Kidney glomerular epithelial cell (primary cell): ENCODE measurements at places on chromosomes 3 and 15.

DNA sequence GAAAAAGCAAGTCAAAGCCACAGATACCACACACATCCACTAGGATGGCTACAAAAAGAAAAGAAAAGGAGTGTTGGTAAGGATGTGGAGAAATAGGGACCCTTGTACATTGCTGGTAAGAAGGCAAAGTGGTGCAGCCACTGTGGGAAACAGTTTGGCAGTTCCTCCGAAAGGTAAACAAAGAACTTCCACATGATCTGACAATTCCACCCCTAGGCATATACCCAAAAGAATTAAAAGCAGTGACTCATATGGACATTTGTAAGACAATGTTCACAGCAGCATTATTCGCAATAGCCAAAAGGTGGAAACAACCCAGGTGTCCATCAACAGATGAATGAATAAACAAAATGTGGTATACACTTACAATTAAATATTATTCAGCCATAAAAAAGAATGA lies 22.2 kb upstream of the GMPPB start:
- no peak for DNase-seq

GRCh38 chr3:8869613-8870012 lies 93.7 kb downstream of the RAD18 start:
- peak; percentile 100 for DNase-seq

DNA sequence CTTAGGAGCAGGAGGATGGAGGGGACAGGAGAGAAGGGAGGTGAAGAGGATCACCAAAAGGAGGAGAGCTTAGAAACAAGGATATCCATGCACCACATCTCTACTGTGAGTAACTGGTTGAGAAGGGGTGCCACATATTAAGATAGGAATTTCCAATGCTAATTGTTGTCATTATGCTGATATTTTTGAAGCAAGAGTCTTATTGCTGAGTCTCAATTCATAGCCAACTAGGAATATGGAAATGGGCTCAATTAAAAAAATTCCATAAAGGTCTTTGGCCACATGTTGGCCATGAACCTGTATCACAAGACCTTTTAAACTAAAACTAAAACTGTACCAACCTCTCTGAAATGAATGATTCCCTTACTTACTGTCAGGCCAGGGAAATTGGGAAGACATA lies 642.6 kb downstream of the MAGI1 start:
- no peak for DNase-seq

GRCh38 chr3:110099711-110100110 lies 762.4 kb upstream of the DPPA4 start:
- DNase-seq: no peak

GRCh38 chr15:78730955-78731354 lies 80.3 kb downstream of the ADAMTS7 start:
- no peak for DNase-seq

GRCh38 chr3:126542340-126543241 lies 16.1 kb downstream of the C3orf22 start:
- DNase-seq: no peak

DNA sequence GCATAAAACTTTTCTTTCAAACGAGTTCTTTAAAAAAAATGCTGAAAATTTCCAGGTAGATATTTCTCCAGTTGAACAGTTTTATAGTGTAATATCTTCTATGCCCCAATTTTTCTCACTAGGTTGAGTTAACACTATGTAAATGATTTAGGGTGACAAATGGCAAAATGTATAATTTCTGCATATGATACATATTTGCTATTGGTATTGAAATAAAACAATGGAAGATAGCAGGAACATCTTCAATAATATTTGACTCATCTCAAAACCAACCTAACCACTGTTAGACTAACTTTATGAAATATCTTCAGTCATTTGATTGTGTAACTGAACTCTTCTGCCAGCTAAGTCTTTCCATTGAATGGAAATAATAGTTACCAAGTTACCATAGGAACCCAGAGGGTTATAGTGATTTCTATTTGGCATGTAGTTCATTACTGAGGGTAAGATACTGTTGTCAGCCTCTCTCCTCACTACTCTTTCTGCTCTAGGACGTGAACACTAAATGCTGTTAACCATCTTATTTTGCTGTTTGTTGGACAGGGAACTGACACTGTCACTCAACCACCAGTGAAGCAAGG lies 824.7 kb upstream of the NECTIN3 start:
- DNase-seq: no peak

GRCh38 chr3:155015776-155016436 lies 64.2 kb upstream of the MME start:
- no peak for DNase-seq

DNA sequence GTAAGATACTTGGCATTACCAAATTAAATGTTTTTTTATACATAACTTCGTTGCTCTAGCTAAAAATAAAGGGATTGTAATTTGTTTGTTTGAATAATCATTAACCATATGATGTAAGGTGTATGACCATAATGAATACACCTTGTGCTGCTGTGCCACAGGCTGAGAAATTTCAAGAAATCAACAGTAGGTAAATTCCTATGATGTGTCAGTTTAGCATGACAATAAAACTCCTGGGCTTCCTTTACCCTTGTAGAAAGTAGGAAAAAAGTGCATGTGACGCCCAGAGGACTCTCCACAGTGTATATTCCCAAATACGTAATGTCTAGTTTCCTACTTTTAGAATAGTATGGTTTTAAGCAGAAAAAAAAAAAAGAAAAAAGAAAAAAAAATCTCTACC lies 208.1 kb downstream of the SATB1 start:
- no peak for DNase-seq

- DNase-seq: no peak
Observed at GRCh38 chr3:121619691-121620090, 26.5 kb downstream of the FBXO40 start.

DNA sequence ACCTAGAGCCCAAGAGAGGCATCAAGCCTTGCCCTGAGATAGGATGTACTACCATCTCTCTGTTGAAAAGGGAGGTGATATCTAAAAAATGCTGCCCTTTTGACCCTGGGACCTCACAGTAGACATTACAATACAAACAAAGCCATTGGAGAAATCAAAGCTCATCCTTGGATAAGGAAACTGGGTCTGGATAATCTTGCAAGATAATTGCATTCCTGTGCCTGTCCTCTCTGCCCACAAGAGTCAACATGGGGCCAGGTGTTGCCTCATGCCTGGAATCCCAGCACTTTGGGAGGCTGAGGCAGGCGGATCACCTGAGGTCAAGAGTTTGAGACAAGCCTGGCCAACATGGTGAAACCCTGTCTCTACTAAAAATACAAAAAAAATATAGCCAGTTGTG lies 57.3 kb upstream of the DLG1 start:
- no peak for DNase-seq

GRCh38 chr3:188397766-188398705 lies 244.1 kb downstream of the LPP start:
- no peak for DNase-seq

DNA sequence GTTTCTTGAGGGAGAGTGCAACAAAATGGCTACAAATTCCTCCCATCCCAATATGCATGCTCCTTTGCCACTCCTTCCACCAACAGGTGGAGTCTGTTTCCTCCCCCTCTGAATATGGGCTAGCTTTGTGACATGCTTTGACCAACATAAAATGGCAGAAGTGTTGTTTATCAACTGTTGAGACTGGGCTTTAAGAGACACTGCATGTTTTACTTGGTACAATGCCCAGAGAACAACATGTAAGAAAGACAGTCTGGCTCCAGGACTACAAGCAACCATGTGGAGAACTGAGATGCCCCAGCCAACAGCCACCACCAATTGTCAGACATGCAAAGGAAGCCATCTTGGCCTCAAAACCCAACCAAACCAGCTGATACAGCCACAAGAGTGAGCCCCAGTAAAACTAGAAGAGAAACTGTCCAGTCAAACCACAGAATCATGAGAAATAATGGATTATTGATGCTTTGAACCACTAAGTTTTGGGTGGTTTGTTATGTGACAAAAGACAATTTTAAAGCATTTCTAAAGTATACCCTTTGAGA lies 40.5 kb downstream of the NUDT16 start:
- no peak for DNase-seq

GRCh38 chr3:39140341-39140971 lies 12.9 kb downstream of the CSRNP1 start:
- DNase-seq: no peak

- DNase-seq: peak; percentile 83
Observed at GRCh38 chr15:40340740-40341400, at the start of gene CCDC9B. Gene CCDC9B (minus strand): TSS chr15:40340939. CDS start chr15:40340819, 120 bp downstream.

- no peak for DNase-seq
Observed at GRCh38 chr3:111541911-111542483, at the start of gene CD96. Gene CD96 (plus strand): TSS chr3:111542197. CDS start chr3:111542249, 52 bp downstream.

DNA sequence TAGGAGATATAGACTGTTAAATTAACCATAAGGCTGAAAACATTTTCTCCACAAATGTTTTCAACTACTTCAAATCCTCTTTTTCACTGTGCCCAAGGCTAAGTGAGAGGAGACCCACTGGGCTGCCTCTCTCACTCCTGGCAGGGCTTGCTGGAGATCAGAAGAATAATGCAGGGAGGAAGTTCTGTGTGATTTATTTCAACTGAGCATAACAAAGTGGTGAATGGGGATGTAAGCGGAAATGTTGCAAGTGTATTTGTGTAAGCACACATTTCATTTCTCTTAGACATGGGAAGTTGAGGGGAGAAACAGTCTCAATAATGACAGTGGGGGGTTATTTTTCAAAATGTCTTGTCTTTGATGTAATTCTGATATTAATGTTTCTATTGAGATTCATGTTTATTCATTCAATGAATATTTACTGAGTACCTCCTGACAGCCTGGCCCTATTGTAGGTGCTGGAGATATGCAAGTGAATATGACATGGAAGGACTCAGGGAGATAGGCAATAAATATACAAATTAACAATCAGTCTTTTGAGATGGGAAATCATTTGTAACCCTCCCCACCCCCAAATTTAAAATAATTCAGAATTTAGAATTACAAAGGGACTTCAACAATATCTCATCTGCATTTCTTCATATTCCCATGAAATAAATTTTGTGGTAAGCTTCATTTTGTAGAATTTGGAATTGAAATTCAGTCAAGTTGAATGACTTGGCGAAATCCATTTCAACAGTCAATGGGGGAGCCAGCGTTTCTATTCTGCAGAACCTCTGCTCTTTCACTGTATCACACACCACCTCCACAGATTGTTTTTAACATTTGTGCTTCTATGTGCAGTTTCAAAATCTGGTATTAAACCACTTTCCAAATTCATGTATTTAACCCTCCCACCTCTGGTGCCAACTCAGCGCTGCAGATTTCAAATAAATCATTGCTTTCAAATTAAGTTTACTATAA lies 247.2 kb downstream of the SLC9A9 start:
- no peak for DNase-seq

DNA sequence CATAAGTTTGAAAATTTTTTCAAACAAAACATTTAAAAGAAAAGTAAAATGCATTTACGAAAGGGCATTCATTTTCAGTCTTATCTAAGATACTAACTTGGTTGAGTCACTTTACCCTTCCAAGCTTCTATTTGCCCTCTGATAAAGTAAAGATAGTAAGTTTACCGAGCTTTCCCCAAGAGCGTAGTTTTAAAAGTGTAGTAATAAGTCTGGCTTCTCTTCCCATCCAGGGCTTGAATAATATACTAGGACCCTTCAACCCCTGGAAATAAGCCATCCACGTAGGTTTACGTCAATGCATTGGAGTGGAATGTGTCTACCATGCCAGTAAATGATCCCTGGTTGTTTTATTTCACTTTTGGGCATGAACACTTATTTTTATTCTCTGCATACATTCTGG lies 608.3 kb downstream of the NTRK3 start:
- no peak for DNase-seq

DNA sequence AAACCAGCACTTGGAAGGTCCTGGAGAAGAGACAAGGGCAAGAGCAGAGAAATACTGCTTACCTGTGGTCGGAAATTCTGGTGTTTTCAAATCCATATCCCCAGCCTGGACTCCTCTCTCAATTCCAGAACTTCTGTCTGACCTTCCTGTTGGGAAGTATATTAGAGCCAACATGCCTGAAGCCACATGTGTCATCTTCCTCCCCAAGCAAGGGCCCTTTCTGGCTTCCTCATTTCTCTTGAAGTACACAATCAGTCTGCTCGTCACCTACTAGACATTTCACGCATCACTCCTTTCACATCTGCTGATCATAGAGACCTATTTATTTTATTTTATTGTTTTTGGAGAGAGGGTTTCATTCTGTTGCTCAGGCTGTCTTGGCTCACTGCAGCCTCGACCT lies 8.4 kb downstream of the PARP14 start:
- no peak for DNase-seq
